ENCODE measurements at places on chromosomes 1 and 21. TPM values are rescaled to one million over a fixed set of nuclear protein-coding genes. Genes with fewer than 3 reads are reported as not detected.

GRCh38 chr1:165910764-165911421 lies 83.5 kb downstream of the UCK2 start:
- DNase-seq: no peak

DNA sequence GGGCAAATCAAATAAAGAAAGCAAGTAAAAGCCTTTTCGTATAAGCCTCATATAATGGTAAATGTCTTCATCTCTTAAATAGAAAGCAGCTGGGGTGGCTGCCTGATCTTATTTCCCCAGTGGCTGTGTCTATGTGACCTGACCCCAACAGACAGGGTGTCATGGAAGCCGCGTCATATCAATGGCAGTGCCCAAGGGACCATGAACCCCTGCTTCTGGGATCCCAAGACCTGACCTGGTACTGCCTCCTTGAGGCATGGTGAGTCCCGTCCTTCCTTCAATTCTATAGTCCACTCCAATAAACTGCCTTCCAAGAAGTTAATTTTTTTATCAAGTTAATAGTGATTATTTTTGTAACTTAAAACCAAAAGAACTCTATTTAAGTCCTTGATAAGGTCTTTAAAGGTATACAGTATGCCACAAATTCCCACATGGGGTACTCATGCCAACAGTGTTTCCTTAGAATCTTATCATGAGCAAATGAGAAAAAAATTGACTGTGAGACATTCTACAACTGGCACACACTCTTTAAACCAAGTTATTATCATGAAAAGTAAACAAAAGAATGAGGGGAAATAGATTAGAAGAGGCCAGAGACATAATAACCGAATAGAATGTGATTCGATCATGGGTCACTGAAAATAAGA lies 104.6 kb downstream of the ADSS2 start:
- DNase-seq: no peak

GRCh38 chr1:30472526-30472925 lies 250.9 kb downstream of the MATN1 start:
- DNase-seq: no peak

- no peak for DNase-seq
Measured at GRCh38 chr1:40690771-40691537, 550 bp upstream of the NFYC start.

GRCh38 chr1:180921891-180922630 lies 9.4 kb downstream of the KIAA1614 start:
- no peak for DNase-seq

DNA sequence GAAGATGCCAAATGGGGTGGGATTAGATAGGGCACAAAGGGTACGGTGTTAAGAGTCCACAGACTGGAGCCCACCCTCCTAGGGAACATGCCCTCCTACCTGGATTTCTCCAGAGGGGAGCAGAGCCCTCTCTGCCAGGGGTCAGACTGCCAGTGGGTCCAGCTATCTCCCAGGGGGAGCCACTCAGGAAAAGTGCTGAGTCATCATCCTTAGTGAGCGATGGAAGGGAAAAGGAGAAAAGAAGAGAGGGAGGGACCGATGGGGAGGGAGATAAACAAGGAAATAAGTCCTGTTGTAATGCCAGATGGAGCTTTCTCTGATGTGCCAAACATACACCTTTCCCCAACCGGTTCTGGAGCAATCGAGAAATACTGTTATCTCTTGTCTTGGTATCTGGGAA lies 30.4 kb upstream of the CYP4B1 start:
- no peak for DNase-seq

DNA sequence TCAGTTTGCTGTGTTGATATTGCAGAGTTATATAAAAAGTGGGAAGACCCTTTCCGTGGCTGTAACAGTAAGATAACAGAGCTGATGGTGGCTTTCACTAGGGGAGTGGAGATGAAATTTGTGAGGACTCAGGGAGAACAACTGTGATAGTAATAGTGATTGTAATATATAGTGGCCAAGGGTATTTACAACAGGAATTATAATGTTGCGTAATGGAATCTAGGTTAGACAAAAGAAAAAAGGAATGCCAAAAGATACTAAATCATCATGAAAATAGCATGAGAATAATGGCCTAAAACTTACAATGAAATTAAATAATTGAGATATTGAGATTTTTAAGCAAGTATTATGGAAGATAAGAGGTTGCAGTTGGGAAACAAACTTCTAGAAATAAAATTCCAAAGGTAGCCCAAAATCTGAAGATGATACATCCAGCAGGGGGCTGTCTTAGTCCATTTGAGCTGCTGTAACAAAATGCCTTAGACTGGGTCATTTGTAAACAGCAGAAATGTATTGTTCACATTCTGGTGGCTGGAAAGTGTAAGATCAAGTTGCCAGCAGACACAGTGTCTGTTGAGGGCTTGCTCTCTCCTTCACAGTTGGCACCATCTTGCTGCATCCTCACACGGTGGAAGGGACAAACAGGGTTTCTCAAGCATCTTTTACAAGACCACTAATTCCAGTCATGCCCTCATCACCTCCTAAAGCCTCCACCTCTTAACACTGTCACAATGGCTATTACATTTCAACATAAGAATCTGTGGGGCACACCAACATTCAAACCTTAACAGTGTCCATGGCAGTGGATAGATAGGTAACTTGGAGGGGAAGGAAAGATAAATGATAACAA lies 711.2 kb downstream of the MRPL39 start:
- DNase-seq: peak; percentile 62

- DNase-seq: no peak
Measured at GRCh38 chr1:228006034-228006785, 588 bp upstream of the WNT3A start.

DNA sequence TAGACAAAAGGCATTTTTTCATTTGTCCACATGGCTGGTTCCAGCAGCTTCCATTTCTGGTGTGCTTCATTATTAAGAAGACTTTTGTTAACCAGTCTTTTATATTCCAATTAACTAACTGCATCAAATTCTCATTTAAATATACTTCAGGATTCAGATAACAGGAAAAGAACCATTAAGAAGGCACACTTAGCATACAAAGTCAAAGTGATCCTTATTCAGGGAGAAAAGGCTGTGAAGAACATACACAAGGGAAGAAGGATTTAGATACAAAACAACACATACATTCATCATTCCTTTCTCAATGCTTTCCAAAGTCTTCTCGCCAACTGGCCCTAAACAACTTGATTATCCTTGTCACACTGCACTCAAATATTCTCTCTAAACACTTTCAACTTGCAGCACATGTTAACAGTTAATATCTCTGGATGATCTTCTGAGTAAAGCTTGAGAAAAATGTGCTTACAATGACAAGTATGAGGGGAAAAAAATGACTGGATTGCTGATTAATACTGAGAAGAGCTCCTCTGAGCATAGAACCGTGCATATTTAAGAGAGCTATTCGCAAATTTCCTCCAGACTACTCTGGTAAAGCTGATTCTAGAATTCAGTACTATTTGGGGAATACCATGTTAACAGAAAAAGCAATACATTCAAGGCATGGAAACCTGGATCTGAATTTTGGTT lies 225.2 kb upstream of the TNR start:
- DNase-seq: no peak

DNA sequence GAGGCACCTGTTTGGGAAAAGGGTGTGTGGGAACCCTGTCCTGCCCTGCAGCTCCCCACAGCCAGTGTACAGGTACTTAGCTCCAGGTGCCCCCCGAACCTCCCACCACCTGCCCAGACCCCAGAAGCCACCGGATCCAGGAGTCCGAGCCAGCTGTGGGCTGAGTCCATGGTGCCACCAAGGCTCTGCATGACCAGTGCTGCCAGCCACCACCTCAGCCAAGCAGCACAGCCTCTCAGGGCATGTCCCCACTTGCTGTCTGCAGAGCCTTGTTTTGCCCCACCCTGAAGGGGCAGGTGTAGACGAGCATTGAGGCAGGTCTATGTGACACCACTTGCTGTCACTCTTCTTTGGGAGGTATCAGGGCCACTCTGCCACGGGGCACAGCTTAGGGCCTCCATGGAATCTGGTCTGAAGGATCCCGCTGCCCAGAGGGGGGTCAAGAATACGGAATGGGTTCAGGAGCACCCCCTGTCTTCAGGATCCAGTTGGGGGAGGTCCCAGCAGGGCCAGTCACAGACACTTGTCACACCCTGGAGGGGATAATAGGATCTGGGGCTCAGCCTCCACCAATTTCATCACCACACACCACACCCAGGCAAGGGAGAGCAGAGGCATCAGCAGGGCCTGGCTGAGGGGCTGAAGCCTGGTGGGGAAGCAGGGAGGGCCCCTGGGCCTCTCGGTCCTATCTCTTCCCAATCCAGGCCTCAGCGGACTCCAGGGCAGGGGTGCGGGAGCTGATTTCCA lies 27.7 kb downstream of the ARHGEF19 start:
- no peak for DNase-seq

- no peak for DNase-seq
Measured at GRCh38 chr1:150259758-150260669, 2.4 kb downstream of the CA14 start.

DNA sequence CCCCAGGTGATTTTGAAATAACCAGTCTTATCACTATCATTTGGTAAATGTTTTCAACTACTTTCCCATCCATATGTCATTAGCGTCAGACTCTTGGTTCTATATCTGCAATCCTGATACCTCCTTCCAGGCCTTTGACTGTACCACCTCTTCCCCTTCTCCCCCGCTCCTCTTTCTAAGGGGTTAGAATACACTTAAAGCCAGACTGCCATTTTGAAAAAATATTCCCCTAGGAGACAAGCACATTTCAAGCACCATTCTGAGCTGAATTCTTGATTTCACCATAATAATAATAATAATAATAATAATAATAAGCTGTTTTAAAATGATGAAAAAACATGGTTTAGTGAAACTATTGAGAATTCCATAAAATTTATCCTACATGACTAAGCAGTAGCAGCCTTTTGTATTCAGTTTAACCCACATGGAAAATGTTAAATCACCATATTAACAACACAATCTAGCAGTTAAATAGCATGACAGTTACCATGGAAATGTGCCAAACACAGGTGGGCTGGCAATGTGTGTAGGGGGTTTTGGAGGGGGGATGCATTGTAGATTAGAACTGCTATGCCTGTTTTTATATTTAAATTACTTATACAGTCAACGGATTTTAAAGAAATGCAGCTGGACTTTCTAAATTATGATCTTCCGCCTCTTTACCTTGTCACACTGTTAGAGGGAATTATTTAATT lies 480.2 kb upstream of the DEPDC1 start:
- DNase-seq: no peak

GRCh38 chr1:109849655-109850054 lies 61.0 kb upstream of the CSF1 start:
- DNase-seq: no peak

GRCh38 chr1:94250341-94250740 lies 13.0 kb upstream of the ARHGAP29 start:
- no peak for DNase-seq

GRCh38 chr1:109776911-109777310 lies 13.2 kb upstream of the EPS8L3 start:
- peak; percentile 84 for DNase-seq

DNA sequence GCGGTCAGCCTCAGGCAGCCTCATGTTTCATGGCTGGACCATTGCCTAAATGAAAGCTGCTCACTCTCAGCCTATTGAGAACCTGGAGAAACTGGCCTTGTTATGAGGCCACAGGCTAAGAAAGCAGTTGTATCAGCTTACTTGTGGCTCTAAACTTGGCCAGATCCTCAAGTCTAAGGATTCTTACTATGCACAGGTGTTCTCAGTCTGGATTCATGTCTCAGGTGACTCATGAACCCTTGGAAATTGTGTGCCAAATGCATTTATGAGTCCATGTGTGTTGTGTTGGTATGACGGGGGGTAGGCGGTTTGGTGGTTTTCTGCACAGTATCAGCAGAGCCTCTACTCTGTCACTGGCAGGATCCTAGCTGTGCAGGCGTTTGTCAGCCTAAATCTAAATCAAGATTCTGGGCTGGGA lies 90.4 kb downstream of the ROR1 start:
- DNase-seq: no peak

DNA sequence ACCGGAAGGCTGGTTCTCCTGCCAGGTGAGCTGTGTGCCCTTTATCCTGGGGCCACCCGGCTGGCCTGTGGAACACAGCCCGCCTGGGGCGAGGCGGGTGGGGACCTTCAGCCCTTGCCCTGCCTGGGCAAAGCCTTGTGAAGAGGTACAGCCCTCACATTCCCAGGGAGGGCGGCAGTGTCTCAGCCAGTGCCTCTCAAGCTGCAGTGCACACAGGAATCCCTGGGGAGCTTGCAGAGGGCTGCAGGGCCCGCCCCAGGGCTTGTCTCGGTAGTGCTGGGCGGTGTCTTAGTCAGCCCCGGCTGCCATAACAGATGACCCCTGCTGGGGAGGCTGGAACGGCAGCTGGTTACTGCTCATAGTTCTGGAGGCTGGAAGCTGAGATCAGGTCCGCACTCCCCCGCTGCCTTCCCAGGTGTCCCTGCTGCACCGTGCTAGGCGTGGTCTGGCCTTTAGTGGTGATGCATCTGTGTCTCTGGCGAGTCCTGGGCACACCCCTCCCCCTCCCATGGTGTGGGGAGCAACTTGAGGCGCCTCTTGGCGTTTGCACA lies 12.6 kb downstream of the DFFB start:
- no peak for DNase-seq

TMOD4 gene
- 3.5 TPM for total RNA-seq

GFI1 gene
- total RNA-seq: 0.68 TPM

B3GALT5 gene
- not detected for total RNA-seq

C1orf185 gene
- total RNA-seq: not detected

PGBD5 gene
- total RNA-seq: not detected

TIE1 gene
- total RNA-seq: 0.10 TPM

EVI5 gene
- total RNA-seq: 35.4 TPM

Measured in B cell (primary cell).